Activated CD8-positive, alpha-beta memory T cell treated with anti-CD3 and anti-CD28 coated beads for 1 hour (primary cell): ENCODE measurements at places on chromosomes 3 and 15.

DNA sequence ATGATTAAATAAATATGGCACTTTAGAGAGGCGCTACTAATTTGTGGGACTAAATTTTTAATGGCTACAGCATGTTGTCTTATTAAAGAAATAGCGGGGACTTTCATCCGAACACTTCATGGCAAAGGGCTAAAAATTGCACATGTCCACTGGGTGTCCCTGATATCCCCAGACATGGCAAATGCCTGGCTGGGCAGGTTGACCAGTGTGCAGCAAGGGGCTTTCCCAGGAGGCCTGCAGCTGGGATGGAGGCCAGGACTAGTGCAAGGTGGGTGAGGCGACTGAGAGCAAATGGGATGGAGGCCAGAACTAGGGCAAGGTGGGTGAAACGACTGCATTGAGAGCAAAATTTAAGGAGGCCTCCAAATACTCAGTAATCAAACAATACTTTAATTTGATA lies 167.4 kb upstream of the SMAD3 start:
- no peak for DNase-seq

GRCh38 chr3:136708333-136708985 lies 43.7 kb downstream of the STAG1 start:
- no peak for DNase-seq

GRCh38 chr15:91634179-91634578 lies 219.3 kb upstream of the SLCO3A1 start:
- DNase-seq, result no peak

DNA sequence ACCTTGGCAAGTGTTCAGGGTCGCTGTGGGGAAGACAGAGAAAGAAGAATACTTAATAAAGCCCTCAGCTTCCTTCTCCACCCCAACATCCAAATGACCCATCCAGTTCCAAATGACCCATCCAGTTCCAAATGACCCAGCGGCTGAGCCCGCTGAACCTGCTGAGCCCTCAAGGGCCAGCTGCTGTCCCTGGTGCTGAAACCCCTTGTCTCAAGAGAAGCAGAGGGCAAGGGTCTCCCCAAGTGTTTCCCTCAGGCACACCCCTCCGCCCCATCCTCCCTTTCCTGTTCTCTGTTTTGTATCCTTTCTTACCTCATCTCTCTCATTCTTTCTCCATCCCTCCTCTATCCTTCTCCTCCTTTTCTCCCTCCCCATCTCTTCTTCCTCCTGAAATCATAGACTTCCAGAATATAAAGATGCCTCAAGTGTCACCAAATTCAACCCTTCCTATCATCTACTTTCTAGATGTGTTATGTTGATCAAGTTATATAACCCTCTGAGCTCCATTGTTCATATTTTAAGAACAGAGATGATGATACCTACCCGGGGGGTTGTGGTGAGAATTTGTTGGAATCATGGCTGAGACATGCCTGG lies 29.0 kb downstream of the CCDC33 start:
- DNase-seq, result no peak

- no peak for DNase-seq
Measured at GRCh38 chr3:138398791-138399575, 35.4 kb upstream of the ESYT3 start.

DNA sequence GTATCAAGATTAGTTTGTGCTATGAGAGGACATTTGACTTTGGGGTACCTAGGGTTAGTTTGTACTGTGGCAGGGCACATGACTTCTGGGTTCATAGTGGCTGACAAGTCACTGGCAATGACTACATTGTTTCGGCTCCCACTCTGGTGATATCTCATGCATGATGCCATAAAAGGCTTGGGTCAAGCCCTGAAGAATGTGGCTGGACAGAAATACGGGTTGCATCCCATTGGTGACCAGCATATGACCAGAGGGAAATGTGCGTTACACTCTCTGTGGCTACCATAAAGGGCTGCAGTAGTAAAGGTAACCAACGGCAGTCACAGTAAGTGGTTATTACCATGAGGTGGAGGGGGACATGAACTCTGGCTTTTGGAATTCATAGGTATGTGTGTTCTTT lies 18.4 kb downstream of the THOC7 start:
- DNase-seq, result no peak

DNA sequence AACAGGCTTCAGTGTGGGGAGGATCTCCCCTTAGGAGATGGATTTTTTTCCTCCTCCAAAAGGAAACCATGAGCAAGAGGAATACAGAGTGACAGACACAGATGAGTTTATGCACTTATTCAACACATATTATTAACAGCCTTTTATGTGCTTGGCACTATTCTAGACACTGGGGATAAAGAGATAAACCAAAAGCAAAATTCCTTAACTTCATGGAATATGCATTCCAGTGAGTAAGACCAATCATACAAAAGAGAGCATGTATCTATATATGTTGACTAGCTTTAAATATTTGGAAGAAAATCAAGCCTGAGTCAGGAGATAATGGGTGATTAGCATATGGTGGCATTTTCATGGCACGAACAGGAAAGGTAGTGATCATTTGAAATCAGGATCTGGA lies 284.4 kb upstream of the RASGRP1 start:
- DNase-seq, result no peak

GRCh38 chr3:117565777-117566176 lies 856.2 kb downstream of the TUSC7 start:
- DNase-seq, result no peak

DNA sequence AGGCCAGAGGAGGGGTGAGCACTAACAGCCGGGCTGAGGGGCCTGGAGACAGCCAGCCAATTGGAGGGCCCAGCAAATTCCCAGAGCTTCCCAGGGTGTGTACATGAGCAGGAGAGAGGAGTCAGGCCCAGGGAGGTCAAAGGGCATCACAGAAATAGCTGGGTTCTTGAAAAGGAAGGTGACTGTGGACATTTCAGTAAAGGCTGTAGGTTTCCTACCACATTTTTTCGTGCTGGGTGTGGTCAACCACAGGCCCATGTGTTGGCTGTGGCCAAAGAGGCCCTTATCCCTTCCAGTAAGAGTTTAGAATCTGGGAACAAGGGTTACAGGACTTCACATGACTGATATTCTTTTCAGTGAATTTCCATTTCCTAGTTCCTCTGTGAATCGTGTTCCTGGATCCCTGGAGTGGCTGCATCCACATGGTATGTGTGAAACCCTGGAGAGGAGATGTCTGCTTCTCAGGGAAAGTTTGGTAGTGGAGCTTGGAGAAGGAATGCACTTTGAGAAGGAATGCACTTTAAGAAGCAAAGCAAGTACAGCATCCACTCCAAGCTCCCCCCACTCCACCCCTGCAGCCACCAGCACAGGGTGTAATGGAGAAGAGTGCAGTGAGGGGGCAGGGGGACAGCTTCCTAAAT lies 73.2 kb upstream of the HEG1 start:
- DNase-seq, result no peak

DNA sequence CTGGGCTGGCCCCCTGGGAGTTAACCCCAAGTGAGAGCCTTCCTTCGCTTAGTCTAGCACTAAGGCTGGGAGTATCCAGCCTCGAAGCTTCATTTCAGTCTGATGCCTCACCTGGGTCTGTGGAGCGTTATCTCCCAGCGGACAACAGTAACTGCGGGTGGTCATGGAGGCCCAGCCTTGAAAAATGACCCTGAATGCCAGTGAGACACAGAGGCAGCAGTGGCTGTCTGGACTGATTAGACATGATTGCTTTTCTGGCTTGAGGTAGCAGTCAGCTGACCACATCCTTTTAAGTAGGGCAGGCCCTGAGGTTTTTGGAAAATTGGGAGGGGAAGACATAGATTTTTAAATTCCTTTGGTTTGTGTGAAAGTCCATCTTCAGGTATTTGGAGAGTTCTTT lies 28.2 kb upstream of the TRIM59 start:
- DNase-seq, result no peak

DNA sequence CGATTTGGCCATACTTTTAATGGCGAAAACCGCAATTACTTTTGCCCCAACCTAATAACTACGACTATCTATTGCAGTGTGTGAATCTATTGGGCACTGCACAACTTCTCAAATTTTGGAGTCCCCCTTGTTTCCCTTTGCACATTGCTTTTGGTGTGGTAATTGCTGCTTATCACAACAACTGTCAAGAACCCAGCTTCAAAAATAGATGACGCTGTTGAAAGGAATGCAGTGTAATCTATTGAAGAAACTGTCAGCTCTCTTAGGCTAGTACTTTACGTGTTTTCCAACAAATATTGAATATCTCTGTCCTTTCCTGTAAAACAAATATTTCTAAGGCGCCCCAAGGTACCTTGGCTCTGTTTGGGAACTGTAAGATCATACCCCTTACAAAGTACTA lies 222.8 kb upstream of the UBE2E2 start:
- no peak for DNase-seq

DNA sequence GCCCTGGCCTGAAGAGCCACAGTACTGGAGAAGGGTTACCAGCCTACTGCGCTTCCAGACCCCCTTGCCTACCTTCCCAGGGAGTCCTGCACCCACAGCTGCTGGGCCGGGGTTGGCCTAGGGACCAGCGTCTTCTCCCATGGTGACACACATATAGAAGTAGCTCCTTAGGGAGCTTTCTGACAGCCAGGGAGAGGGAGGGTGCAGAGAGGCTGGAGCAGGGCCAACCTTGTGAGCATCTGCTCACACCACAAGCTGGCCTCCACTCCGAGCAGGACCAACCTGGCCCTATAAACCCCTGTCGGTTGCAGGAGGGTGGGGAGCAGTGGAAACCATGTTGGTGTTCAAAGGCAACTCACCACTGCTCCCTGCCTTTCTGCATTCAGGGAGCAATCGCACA lies 35.2 kb downstream of the SRPRB start:
- no peak for DNase-seq

DNA sequence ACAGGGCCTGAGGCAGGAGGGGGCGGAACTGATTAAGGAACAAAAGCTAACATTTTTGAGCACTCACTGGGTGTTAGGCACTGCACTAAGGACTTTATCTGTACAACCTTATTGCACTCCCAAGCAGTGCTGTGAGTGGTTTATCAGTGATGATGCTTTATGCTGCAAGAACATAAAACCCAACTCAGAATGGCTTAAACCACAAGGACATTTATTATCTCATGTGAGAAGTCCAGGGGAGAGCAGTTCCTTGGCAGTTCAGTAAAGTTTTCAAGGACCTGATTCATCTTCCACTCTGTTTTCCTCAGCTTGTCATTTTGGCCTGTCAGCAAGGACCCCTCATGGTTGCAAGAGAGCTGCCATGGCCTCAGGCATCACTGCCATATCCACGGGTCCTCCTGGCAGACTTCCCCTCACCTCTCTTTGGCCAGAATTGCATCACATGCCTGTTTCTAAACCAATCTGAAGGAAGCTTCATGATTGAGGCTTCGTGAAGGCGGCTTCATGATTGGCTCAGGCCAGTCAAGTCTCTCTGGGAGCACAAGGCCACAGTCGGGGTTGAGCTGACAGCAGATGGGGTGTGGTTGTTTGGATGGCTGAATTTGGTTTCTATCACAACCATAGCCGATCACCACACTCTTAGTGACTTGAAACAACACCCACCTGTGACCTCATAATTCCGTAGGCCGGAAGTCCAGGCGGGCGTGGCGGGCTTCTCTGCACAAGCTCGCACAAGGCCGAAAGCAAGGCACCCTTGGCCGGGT lies 15.8 kb downstream of the EFCC1 start:
- DNase-seq, result no peak

DNA sequence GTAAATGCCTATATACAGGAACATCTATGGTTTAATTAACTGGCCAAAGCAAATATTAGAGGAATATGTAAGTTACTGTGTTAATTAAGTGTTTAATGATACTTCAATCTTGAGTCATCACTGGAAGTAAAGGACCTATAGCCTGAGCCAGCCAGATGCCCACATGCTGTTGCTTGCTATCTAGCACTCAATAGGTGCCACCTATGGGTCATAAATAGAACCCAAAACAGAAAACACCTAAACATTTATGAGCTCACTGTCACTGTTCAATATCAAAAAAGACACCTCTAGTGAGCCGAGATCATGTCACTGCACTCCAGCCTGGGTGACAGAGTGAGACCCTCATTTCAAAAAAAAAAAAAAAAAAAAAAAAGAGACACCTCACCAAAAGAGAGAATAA lies 48.4 kb upstream of the IP6K2 start:
- DNase-seq, result no peak

DNA sequence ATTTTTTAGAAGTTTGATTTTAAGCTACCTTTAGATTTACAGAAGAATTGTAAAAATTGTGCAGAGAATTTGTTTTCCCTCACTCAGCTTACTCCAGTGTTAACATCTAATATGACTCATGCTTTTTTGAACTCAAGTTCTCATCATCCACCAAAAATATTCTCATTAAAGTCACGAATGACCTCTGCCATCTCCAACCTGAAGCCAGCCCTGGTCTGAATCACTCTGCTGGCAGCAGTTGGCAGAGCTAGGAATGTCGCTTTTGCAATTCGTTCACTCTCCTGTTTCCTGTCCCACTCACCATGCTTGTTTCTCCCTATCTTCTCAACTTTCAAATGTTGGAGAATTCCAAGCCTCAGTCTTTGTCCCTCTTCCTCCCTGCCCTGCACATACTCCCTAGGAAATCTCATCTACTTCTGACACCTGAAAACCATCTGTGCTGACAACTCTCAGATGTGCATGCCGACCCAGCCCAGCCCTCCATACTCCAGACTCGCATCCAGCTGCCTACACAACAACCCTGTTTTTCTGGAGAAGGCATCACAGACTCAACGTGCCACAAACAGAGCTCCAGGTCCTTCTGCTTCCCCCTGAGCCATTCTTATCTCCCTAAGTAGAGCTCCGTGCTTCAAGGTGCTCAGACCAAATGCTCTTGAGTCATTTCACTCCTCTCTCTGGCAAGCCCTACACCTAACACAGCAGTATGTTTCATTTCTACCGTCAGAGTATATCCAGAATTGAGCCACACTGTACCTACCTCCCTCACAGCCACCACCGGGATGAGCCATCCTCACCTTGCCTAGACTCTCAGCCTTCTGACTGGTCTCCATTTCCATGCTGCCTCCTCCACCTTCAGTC lies 24.9 kb downstream of the PRR23E start:
- no peak for DNase-seq

- DNase-seq, result no peak
Measured at GRCh38 chr15:78808550-78808949, 2.7 kb downstream of the ADAMTS7 start.

DNA sequence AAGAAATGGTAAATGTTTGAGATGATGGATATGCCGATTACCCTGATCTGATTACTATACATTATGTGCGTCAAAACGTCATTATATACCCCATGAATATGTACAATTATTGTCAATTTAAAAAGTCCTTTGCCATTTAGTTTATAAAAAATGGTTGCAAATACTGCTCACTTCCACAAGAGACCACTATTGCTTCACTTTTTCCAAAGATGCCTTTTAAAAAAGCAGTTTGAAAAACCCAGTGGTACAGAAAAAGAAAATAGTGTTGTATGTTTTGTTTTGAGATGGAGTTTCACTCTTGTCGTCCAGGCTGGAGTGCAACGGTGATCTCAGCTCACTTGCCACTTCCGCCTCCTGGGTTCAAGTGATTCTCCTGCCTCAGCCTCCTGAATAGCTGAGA lies 39.3 kb downstream of the EDEM1 start:
- no peak for DNase-seq

- no peak for DNase-seq
Measured at GRCh38 chr15:70513819-70514218, 249.5 kb downstream of the UACA start.
